ENCODE measurements at places on chromosomes 5 and 9. TPM values are rescaled to one million over a fixed set of nuclear protein-coding genes. Genes with fewer than 3 reads are reported as not detected.

Gene ADAMTSL2
- 20.3 TPM for polyA plus RNA-seq

DNA sequence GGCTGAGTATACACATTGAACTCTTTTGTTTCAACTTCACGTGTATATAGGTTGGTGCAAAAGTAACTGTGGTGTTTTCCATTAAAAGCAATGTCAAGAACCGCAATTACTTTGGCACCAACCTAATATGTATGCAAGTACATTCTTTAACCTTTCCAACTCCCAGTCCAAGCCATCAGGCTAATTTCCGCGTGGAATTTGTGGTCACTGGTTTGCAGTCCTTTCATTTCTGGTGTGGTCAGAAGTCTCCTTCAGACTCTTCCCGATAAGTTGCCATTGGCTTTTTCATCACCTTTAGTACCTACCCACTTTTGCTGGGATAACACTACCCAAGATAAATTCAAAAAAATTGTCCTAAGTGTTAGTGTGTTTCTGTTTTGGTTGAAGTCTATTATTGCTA, 84.0 kb downstream of the RGS3 start:
- DNase-seq = no peak

GRCh38 chr5:54658010-54658409, 140.5 kb downstream of the SNX18 start:
- no peak for DNase-seq

DNA sequence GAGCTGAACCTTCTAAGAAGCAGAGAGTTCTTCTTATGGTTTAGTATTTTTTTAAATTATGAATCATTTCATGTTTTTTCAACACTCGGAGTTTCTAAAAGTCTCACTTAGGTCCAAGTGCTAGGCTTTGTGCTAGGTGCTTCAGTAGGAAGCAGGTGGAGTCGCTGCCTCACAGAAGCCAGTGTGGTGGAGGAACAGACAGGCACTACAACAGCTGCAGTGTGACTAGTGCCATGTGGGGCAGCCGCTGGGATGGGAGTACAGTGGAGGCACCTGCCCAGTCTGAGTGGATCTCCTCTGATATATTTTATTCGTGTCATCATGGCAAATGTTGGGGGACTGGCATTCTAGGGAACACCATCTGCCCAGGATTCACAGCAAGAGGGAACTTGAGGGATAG, 15.3 kb downstream of the PCDHGC5 start:
- DNase-seq = no peak

Gene SOWAHA
- polyA plus RNA-seq = not detected
